Activated naive CD4-positive, alpha-beta T cell treated with anti-CD3 and anti-CD28 coated beads, Interleukin-2, amount 50 U/mL, for 16 hours (primary cell): ENCODE measurements at places on chromosomes 7 and 10.

- no peak for DNase-seq
Observed at GRCh38 chr7:93354815-93355214, 122.6 kb downstream of the VPS50 start.

DNA sequence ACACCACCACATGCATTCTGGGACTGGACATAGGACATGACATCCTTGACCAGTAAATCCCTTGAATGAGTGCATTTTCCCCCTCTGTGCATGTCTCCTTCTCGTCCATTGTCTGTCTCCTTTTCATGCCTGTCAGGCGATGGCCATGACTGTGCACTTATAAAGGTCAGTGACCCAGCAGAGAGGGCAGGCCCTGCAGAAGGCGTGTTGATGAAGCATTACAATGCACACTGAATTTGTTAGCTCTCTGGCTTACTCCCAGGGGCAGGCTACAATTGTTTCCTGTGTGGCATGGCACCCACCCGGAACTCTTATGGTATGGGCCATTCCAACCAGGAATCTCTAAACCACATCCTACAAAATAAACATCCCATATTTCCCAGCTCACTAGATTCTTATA, 71.1 kb downstream of the SAMD9 start:
- DNase-seq: no peak

DNA sequence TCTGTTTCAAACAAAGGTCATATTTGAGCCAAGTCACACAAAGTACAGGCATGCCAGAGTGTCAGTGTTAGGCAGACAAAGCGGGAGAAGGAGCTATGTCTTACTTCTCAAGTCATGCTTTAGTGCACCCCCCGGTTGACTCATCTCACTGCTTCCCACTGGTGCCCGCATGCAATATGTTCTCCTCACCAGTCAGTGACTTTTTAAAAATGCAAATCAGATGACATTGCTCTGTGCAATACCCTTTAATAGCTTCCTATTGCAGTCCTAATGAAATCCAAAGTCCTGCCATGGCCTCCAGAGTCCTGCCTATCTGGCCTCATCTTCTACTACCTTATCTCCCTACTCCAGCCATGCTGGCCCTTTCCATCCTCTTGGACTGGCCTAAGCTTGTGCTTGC, 429.1 kb downstream of the ACTR3B start:
- no peak for DNase-seq

GRCh38 chr10:55740110-55740509, 620.9 kb downstream of the ZWINT start:
- no peak for DNase-seq

DNA sequence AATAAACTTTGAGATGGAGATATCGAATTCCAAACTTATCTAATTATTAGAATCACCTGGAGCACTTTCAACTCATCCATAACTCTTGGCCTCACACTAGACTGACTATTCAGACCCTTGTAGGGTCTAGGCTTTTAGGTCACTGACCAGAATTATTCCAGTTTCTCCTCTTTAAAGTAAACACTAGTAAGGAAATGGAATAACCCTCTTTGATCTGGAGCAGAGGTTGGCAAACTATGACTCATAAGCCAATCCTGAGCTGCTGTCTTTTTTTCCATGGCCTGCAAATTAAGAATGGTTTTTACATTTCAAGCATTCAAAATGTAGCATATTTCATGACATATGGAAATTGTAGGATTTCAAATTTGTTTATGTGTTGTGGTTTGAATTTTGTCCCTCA, 1601.9 kb downstream of the REEP3 start:
- no peak for DNase-seq

DNA sequence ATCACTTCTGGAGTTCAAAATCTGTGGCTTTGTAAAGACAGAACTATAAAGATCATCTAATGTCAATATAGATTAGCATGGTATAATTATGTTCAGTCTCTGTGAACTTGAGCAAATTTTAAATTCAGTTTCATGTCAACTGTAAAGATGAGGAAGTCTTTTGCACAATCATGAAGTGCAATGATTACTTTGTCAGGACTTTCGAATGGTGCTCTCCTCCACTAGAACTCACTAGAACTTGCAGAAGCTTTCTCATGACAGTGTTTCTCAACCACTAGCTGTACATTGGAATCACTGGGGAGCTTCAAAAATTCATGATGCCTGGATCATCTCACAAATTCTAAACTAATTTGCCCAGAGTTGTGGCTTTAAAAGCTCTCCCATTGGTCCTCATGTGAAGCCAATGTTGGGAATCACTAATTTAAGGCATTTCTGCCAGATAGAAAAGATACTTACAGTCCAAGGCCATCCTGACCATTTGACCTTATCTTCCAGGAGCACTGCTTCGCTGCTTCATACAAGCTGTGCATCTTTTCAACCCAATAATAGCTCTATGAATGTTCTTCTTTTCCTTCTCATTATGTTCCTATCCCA, 12.9 kb downstream of the OR2AE1 start:
- no peak for DNase-seq

GRCh38 chr7:90488220-90488619, 18.8 kb downstream of the PTTG1IP2 start:
- DNase-seq: no peak

DNA sequence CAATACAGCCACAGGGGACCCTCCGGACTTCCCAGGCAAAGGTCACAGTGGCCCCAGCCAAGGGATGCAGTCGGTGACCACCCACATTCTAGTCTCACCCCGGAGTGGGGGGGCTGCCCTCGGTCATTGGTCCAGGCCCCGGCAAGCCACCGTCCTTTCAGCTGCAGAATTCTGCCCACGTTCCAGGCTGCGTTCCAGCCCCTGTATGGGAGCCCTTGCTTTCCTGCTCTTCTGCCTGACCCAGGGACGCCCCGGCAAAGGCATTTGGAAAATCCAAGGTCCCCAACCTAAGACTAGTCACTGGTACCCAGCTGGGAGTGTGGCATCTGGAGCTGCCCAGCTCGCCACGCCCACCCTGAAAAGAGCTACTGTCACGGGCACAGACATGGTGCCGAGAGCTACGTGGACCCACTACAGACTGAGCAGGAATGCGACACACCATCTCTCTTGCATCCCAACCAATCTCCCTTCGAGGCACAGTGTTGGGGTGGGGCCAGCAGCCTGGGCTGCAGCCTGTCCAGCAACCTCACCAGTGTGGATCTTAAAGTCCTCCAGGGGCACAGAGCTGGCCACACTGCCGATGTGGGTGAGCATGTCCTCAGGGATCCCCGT, 18.6 kb downstream of the OGDHL start:
- DNase-seq: no peak

- DNase-seq: no peak
Observed at GRCh38 chr10:32095116-32095733, 39.0 kb upstream of the KIF5B start.

- no peak for DNase-seq
Observed at GRCh38 chr10:27225011-27225590, 15.5 kb downstream of the ACBD5 start.

DNA sequence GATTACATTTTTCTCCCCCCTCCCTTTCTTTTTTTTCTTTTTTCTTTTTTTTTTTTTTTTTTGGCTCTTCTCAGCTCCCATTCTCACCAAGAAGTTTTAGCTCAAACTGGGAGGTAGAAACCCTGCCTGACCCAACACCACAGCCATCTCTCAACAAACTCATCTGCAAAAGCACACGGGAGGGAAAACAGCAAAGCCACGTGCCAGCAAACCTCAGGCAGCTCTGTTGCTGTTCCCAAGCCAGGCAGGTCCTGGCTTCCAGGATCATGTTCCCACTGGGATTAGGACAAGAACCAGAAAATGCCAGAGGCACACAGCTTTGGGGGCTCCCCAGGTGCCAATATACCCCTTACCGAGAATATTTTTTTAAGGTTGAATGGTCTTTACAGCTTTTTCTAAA, 56.7 kb downstream of the ITIH5 start:
- no peak for DNase-seq

DNA sequence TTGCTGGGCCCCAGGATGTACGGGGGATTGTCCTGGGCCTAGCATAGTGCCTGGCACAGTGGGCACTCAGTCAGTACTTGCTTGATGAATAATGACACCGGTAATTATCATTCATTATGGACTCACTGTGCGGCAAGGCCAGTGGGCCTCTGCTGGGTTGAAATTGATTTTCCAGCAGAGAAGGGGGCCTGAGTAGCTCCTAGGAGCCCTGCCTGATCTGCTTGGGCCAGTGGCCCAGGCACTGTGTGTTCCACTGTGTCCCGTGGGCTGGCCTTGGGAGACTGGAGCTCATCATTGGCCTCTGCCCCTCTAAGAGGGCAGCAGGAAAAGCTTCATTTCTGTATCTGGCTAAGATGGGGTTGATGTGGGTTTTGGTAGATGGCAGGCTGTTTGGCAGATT, 1.4 kb downstream of the CHST3 start:
- DNase-seq: no peak
